ENCODE measurements at places on chromosomes 12 and 14.

GRCh38 chr12:132467511-132467910, 22.4 kb upstream of the FBRSL1 start:
- DNase-seq, result no peak

DNA sequence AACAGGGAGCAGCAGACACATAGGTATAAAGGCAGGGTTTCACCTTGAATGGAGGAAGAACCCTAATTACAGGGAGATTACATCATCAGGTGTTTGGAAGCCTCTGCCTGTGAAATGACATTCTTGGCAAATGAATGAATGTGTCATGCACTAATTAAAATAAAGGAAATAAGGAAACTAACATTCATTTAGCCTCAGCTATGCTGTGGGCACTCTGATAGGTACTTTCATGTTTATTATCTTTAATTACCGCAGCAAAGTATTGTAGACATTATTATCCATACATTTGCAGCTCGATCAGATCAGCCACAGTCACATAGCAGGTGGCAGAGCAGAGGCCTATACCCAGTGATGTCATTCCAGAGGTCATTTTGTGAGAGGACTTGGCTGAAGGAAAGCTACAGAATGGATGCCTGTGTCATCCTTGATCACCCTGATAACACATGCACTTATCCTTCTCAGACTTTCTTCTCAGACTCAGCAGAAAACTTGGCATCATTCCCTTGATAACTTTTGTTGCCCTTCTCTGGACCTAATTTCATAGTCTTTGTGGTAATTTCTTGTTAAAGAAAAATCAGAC, 18.4 kb downstream of the ZNF664 start:
- DNase-seq, result peak; percentile 79

- no peak for DNase-seq
Measured at GRCh38 chr14:95015046-95015445, 142.3 kb downstream of the DICER1 start.

DNA sequence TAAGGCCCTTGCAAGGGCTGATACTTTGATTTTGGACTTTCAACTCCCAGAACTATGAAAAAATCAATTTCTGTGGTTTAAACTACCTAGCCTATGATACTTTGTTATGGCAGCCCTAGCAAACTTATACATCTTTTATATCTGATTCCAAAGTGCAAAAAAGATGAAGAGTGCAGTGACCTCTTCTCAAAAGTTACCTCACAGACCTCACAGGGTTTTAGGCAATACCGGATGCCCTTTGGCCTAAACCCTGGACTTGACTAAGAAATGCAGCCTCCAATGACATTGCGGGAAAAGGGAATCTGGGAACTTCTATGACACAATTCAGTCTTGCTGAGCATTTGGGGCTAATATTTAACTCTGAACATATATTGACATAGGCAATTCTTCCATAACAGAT, 63.3 kb downstream of the IGF1 start:
- no peak for DNase-seq

DNA sequence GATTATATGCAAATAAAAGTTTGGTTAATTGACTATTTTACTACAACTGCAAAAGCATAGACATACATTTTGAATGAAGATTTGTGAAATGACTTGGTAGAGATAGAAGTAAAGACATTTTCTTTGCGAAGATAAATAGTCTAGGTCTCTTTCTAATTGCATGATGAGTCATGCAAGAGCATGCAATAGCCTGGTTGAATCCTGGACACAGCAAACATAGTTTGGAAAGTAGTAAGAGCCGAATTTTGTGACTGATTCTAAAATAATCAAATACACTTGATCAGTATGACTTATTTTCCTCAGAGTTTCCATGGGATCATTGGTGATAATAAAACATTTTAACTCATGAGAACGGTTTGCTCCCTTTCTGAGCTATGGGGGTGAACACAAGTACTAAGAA, 27.7 kb upstream of the CAND1 start:
- DNase-seq, result no peak

GRCh38 chr12:29220632-29221336, 71.7 kb downstream of the FAR2 start:
- peak; percentile 97 for DNase-seq

DNA sequence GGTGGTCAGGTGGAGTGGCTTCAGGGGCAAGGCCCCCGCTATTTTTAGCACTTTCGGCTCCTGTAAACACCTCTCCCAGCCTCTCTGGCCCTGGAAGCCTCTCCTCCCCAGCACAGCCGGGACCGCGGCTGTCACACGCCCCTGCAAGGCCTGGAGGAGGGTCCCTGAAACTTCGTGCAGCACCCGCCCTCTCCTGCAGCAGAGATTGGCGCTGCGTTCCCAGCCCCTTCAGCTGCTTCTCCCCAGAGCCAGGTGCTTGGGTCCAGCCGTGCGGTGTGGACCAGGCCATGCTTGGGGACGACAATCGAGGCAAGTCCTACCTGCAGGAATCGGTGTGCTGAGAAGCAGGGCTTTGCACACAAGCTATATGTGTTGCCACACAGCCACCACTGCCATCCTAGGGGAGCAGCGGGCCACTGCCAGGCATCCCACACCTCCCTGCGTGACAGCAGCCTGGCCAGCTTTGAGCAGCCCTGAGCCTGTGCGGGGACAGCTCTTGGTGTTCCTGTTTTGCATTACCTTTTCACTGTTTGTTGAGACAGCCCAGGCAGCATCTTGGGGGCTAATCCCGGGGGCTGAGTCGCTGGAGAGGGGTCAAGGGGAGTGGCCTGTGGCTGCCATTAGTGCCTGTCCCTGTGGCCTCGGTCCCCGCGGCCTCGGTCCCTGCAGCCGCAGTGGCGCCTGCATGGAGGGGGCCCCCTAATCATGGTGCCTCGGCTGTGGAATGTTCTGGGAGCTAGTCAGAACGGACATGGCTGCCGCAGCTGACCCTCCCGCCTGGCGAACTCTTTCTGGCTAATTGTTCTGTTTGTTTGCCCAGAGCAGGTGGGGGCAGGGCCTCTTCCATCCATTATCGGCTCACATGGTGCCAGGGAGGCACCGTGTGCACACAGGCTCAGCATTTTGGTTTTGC, 27.6 kb upstream of the TRAF3 start:
- no peak for DNase-seq

All from SW480 (cell line).